ENCODE measurements at places on chromosomes 6 and 20.

DNA sequence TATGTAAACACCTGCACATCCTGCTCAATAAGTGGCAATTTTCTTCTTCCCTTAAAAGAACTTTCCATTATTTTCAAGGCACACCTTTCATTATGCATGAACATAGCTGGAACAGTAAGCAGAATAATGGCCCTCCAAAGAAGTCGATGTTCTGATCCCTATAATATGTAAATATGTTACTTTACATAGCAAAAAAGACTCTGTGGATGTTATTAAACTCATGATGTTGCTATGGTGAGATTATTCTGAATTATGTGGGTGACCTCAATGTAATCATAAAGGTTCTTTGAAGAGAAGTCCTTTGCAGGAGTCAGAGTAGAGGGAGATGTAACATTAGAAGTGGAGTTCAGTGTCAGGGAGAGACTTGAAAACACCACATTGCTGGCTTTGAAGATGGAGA, 299.9 kb upstream of the PLN start:
- no peak for DNase-seq

DNA sequence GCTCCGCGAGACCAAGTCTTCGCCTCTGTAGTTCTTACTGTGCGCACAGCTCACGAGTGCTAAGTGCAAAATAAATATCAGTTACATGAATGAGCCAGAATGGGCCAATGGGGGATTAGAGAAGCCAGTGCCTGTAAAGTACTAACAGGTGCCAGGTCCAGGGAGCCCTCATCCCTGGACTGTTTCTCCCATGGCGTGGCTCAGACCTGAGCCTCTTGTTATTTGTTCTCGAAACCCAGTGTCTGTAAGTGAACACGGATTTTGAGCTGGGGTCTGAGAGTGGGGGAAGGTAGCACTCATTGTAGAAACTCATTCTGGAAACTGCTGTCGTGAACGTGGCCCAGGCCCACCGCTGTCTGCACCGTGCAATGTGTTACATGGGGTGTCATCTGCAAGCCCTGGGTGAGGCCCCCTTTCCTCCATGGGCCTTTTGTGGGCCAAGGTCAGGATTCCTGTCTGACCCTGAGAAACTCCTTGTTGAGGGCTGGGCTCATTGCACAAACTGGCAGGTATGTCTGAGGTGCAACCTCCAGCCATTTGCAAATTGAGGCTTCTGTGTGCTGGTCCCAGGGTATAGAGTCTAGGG, 154.7 kb downstream of the SYCP2 start:
- DNase-seq, result no peak

GRCh38 chr6:67265996-67266921, 1368.8 kb upstream of the ADGRB3 start:
- no peak for DNase-seq

DNA sequence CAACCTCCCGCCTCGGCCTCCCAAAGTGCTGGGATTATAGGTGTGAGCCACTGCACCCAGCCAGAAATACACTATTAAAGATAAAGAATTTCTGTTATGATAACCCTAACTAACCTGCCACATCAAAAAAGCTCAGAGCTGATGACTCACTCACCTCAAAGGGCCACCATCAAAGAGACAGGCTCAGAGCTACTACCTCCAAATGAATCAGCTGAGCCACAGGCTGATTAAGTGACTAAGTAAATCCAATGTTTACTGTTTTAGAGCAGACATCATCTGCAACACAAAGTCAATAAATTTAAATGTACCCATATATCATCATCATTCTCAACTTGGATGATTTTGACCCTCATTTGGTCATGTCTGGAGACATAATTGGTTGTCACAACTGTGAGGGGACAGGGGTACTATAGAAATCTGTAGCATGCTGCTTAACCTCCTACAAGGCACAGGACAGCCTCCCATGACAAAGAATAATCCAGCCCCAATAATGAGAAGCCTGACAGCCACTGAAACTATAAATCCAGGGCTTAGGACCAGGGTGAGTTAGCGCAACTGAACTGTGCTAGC, 106.5 kb downstream of the ATP9A start:
- no peak for DNase-seq

GRCh38 chr6:170583756-170584180, 669 bp downstream of the PDCD2 start:
- no peak for DNase-seq

DNA sequence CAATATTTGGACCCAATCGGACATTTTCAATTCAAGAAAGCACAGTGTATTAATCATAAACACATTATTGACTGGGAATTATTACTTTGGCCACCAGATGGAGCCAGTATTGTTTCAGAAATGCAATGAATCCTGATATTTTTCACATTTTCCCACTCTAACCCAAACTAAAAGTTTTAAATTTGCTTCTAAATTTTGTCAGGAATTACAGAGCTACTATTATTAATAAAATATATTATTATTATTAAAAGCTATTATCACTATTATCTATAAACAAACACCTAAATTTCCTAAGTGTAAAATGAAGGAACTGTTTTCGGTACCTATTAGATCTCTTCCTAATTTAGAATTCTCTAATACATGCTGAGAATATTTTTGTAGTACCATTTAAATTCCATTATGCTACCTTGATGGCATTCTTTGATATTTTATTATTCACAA, 245.3 kb downstream of the OGFRL1 start:
- DNase-seq, result peak; percentile 36

- peak; percentile 50 for DNase-seq
Measured at GRCh38 chr20:973785-974194, 28.3 kb downstream of the RSPO4 start.

DNA sequence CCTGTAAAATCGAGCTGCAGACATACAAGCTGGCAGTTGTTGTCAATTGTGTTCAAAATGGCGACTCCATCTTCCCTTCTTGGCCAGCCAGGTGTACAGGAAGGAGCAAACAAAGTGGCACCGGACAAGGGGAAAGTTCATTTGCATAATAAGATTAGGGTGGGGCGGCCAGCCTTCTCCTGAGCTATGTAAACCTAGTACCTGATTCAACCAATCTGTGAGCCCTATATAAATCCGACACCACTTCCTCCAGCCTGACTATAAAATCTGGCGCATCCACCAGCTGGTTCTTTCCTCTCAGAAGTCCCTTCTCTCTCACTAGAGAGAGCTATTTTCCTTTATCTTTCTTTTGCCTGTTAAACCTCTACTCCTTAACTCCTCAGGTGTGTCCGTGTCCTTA, 8.1 kb upstream of the HBS1L start:
- peak; percentile 30 for DNase-seq

DNA sequence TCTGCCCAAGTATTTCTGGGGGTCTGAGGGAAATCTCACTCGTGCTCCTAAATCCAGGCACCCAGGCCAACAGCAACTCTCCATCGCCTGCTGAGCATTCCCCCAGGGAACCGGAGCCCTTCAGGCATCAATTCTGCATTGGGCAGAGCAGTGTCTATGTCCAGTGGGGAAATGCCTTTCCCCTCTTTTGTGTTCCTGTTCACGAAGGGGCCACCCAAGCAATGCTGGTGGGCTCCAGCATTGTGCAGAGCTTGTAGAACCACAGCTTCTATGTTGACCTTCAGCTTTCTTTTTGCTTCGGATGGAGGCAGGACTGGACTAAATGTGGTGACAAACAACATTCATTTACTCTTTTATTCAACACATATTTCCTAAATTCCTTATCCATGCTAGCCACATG, 27.2 kb upstream of the DDR1 start:
- no peak for DNase-seq

- peak; percentile 10 for DNase-seq
Measured at GRCh38 chr6:152117156-152118133, 310.0 kb downstream of the ESR1 start.

DNA sequence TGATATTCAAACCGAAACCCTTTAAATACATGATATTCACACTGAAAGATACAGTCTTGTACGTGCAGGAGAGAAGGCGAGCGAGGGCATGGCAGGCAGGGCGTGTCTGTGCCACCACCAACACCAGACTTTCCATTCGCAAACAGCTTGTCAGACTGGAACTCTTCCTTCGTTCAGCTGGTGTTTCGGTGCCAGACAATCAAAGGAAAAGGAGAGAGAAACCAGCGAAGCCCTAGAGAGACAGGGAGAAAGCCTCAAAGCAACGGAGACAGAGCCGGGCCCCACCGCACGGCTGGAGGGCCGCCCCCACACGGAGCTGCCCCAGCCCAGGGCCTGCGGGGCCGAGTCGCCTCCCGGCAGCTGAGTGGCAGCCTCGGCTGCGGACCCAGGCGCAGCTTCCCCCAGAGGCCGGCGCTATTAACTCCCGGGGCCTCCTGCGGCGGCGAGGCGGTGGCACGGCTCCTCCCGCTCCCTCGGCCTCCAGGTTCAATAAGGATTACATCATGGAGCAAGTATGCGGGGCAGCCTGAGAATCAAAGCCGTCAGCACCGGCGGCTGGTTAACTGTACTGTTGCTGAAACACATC, 32.1 kb upstream of the NR2E1 start:
- DNase-seq, result no peak
